Smooth muscle cell of trachea (primary cell): ENCODE measurements at places on chromosomes 2 and 18. TPM values are rescaled to one million over a fixed set of nuclear protein-coding genes. Genes with fewer than 3 reads are reported as not detected.

GALM gene
- 64.7 and 64.8 TPM in 2 replicates for total RNA-seq

ASXL3 gene
- 0.66 and 3.2 TPM in 2 replicates for total RNA-seq

RPIA gene
- total RNA-seq: 5.1 and 7.0 TPM in 2 replicates

TDRD15 gene
- total RNA-seq: not detected in 2 replicates

STK17B gene
- total RNA-seq: 38.0 and 52.2 TPM in 2 replicates

AQP12A gene
- not detected in 2 replicates for total RNA-seq
